Fibroblast of the conjunctiva (primary cell): ENCODE measurements at places on chromosomes 5 and 9.

GRCh38 chr5:96297290-96297689 lies 135.8 kb downstream of the PCSK1 start:
- DNase-seq, result peak; percentile 46

DNA sequence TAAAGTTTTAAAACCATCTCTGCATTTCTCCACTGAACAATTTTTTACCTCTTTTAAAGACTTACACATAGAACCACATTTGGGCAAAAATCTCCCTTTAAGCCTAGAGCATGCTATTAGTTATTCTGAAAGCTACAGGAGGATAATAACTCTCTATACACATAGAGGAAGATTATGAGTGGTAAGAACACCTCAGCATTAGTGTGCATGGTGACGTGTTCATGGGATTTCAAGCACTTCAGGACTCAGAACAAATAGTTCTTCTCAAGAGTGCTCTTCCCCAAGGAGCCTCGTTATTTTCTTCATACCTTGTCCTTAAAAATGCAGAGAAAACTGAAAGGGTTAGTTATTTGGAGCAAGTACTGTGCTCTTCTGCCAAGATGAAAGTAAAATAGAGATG lies 256.9 kb upstream of the TUSC1 start:
- DNase-seq, result no peak

DNA sequence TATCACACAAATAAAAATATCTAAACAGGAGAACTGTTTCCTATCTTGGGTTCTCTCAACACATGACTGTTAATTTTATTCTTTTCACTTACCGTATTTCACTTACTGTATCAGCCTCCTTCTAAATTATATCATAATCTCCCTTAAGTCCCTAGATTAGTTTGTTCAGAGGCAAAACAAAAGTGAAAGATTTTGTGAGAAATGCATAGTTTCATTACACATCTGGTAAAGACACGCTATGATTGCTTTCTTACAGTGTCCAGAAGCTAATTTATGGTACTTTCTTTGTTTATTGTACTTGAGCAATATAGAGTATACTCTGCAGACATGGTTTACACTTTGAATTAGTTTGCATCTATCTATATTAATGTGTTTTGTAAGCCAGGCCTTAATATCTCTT lies 159.7 kb upstream of the TLX3 start:
- DNase-seq, result no peak

GRCh38 chr9:123225374-123225813 lies 43.0 kb downstream of the STRBP start:
- peak; percentile 72 for DNase-seq

DNA sequence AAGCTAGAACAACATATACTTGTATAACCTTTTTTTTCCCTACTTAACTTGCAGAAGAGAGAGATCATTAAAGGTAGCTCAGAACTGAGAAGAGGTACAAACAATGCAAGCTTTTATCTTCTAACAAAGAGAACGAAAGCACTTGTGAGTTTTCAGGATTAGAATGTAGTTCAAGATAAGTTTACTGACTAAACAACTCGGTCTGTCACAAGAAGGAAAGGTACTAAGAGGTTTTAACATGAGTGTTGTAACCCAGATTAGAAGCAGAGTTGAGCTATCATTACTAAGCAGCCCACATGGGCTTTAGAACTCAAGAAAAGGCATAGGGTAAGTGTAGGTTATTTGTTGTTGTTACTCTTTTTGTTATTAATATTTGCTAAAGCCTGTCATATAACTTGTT lies 25.2 kb downstream of the GIN1 start:
- DNase-seq, result no peak

- no peak for DNase-seq
Observed at GRCh38 chr9:101191723-101192122, 163.2 kb downstream of the PLPPR1 start.

DNA sequence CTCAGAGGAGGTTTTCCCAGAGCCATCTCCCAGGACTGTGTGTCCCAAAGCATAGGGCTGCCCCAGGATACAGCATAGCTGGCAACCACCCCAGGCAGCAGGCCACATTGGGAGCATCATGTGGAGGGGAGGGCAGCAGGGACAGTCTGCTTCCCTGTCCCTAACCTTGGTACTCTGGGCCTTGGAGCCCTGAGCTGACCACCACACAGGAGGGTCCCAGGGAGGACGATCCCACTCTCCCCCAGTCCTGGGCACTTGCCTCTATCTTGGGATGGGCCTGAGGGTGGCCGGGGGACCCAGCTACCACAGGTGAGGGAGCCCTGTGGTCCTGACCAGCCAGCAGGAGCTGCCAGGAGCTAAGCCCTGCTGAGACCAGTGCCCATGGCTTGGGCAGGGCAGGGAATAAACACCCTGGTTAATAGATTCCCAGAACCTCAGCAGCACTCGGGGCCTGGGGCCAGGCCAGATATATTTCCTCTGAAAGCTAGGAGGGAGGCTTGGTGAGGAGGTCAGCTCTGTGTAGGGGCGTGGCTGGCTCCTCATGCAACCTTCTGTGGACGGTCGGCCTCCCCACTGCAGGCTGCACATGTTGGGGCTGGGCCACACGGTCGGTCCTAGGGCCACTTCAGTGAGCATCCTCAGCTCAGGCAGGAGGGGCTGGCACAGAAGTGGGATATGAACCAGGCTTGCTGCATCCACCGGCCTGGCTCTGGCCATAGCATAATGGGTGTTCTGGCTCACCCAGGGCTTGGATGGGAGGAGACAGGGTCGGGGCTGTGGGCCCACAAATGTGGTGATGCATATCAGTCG lies 4.2 kb downstream of the NINJ1 start:
- no peak for DNase-seq

GRCh38 chr9:113245894-113246293 lies 24.6 kb downstream of the SLC31A1 start:
- DNase-seq, result no peak

GRCh38 chr9:92850898-92851297 lies 26.9 kb downstream of the ZNF484 start:
- no peak for DNase-seq
